NCI-H460 (cell line): ENCODE measurements at places on chromosomes 11 and 22. TPM values are rescaled to one million over a fixed set of nuclear protein-coding genes. Genes with fewer than 3 reads are reported as not detected.

The CARD18 gene
- not detected in 2 replicates for total RNA-seq

The SAC3D1 gene
- 8.6 and 10.1 TPM in 2 replicates for total RNA-seq

The TMPRSS13 gene
- not detected in 2 replicates for total RNA-seq

The FDXACB1 gene
- total RNA-seq: 3.1 and 4.7 TPM in 2 replicates

The MRPL11 gene
- total RNA-seq: 66.8 and 90.4 TPM in 2 replicates

The APOA5 gene
- total RNA-seq: not detected in 2 replicates

The CD6 gene
- total RNA-seq: not detected in 2 replicates

DNA sequence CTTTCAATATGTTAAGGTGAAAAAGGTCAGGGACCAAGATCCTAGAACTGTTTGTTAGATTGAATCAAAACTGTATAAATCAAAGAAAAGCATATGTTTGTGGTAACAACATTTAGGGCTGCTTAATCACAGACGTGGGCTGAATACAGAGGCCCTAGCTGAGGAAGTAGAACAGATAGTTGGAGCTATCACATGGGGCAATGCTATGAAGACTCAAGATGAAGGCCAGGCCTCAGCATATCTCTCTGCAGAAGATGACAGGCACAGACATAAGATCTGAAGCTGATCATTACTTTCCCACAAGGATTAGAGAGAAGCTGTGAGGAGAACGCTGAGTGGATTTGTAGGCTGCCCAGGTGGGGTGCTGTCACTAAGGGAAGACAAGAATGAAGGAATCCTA, 158.6 kb upstream of the CARD18 start:
- no peak for DNase-seq

GRCh38 chr11:12168114-12168513, 57.7 kb downstream of the MICAL2 start:
- DNase-seq: no peak

DNA sequence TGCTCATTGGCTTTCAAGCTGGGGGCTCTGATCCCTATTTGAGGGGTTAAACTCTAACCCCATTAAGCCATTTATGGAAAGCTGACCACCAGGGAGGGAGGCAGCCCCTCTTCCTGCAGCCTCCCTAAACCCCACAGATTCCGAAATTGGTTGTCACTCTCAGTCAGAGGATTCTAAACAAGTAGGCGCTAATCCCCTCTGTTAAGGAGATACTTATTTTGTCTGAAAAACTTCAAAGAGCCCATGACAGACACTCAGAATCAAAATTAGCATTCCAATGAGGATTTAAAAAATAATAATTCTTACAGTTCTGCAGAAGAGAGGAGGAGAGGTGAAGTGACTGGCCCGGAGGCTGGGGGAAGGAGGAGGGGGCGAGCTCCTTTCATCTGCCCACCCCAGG, 69.7 kb upstream of the LMO1 start:
- no peak for DNase-seq

DNA sequence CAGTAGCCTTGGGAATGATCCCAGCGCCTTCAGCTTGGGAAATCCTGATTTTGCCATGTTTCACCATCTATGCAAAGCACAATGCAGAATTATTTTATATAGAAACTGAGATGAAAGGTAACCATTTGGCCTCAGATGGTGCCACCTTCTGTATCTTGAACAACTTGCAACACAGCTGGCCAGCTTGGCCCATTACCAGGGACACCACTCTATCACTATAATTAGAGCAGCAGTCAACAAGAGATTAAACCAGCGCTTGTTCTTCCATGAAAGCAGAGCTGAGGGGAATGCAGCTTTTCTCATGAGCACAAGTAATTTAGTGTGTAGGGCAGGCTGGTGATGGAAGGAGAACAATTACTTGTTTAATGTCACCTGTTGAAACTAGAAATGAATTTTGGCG, 6.7 kb upstream of the ZDHHC13 start:
- no peak for DNase-seq

GRCh38 chr11:61961570-61962212, 5.7 kb downstream of the FTH1 start:
- DNase-seq: no peak

DNA sequence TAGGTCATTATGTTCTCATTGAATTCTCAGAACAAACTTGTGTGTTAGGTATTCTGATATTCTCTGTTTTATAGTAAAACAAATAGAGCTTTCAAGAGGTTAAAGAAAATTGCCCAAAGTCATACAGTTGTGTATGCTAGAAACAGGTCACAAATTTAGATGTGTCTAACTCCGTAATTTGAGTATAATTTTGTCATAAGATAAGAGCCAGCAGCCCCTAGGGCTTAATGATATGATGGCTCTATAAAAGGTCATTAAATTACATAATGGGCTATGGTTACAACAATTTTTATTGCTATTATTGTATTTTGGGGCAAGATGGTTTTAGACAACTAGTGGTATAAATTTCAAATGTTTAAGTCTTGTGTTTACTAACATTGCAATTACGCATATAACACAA, 701.9 kb downstream of the LUZP2 start:
- no peak for DNase-seq

DNA sequence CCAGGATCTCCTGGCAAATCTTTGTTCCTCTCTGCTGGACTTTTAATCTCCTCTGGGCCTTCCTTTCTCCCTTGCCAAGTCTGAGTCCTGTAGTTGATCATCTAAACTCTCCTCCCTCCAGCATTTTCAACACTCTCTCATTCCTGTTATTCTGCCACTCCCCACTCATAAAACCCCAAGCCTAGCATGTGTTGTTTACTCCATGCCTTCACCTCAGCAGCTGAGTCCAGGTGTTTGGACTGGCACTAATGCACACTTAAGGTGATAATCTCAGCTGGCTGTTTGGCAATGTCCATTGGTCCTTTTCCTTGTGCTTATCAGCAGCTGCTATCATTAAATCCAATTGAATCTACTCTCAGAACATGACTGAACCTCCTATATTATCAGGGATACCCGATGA, 876.8 kb upstream of the TENM4 start:
- DNase-seq: no peak
